Mammary epithelial cell (primary cell): ENCODE measurements at places on chromosomes 12 and 14. TPM values are rescaled to one million over a fixed set of nuclear protein-coding genes. Genes with fewer than 3 reads are reported as not detected.

The CCDC85C gene
- 8.3 TPM for total RNA-seq

The NXPH4 gene
- total RNA-seq: 4.7 and 5.3 TPM in 2 replicates

The KRT2 gene
- total RNA-seq: not detected in 2 replicates

The ACOT6 gene
- not detected for total RNA-seq

The PTPRR gene
- total RNA-seq: not detected in 2 replicates

The ITGB7 gene
- total RNA-seq: 1.8 TPM

The HOXC9 gene
- 3.2 TPM for total RNA-seq

The HCAR3 gene
- 0.33 TPM for total RNA-seq

The ESRRB gene
- not detected for total RNA-seq

The ENDOU gene
- not detected for total RNA-seq

The RAPGEF3 gene
- 9.7 TPM for total RNA-seq

The CPSF2 gene
- 33.7 TPM for total RNA-seq

The TCL1B gene
- total RNA-seq: not detected in 2 replicates

The CCDC175 gene
- not detected for total RNA-seq

The NUAK1 gene
- 10.0 and 12.5 TPM in 2 replicates for total RNA-seq

The CDK4 gene
- 163 TPM for total RNA-seq

The DCTN2 gene
- 140 and 168 TPM in 2 replicates for total RNA-seq

The PRB2 gene
- total RNA-seq: not detected in 2 replicates
